Activated T-cell treated with anti-CD3 and anti-CD28 coated beads, Interleukin-2, amount 50 U/mL, for 24 hours (primary cell): ENCODE measurements at places on chromosomes 7 and 10.

- H3K4me3 ChIP-seq, result no peak overlapping the region
- no peaks in the 10 kb centered on the region for H3K4me1 ChIP-seq
- no peak for DNase-seq
Observed at GRCh38 chr7:111855161-111855841, 293.0 kb upstream of the IMMP2L start.

GRCh38 chr10:100909501-100910263 is 3.1 kb upstream of the SLF2 start:
- H3K27me3 ChIP-seq, result no peaks in the 10 kb centered on the region
- H3K4me1 ChIP-seq, result peaks cover 40% of the 10 kb centered on the region
- DNase-seq, result no peak
- H3K36me3 ChIP-seq, result peaks cover 17% of the 10 kb centered on the region
- H3K27ac ChIP-seq, result no peak overlapping the region
- no peak overlapping the region for H3K4me3 ChIP-seq

DNA sequence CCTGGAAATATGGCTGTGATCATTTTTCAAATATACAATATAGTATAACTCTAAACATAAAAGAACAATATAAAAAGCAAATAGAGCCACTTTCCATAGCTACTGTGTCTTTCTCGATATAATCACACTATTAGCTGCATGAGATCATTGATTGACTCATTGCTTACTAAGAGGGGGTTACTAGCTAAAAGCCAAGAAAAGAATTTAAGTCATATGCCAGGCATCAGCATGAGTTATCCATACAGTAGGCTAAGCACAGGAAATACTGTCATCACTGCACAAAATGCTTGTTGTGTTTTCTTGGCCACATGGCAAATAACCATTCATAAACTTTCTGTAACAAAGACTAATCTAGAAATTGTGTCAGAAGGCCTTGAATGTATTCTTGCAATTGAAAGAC is 18.8 kb upstream of the ABCB5 start:
- DNase-seq, result no peak
- H3K4me1 ChIP-seq, result peaks cover 5% of the 10 kb centered on the region
- H3K36me3 ChIP-seq, result no peaks in the 10 kb centered on the region
- H3K27me3 ChIP-seq, result peaks cover 22% of the 10 kb centered on the region

DNA sequence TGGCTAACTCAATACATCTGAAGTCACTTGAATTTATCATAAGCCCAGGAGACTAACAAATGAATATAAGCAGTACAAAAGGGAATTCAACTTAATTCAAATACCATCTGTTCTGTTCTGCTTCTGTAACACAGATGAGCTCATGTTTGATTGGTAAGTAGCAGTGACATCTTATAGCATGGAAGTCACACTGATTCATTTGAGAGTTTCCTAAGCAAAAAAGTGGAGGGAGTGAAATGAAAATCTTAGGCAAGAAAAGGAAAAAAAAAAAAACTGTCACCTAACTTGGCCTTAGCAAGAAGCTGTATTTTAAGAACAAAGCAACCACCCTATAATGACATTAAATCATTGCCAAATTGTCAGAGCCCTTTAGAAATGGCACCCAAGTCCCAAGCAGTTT is 49.5 kb downstream of the SMURF1 start:
- peaks cover 45% of the 10 kb centered on the region for H3K4me1 ChIP-seq
- no peak overlapping the region for H3K4me3 ChIP-seq
- no peak for DNase-seq
- H3K27ac ChIP-seq, result no peak overlapping the region
- H3K36me3 ChIP-seq, result peaks cover 22% of the 10 kb centered on the region

GRCh38 chr7:114942446-114943175 is 20.7 kb downstream of the MDFIC start:
- H3K36me3 ChIP-seq, result peaks cover 85% of the 10 kb centered on the region
- no peaks in the 10 kb centered on the region for H3K27me3 ChIP-seq
- H3K27ac ChIP-seq, result peak overlapping the region; percentile 71
- peaks cover 86% of the 10 kb centered on the region for H3K4me1 ChIP-seq

DNA sequence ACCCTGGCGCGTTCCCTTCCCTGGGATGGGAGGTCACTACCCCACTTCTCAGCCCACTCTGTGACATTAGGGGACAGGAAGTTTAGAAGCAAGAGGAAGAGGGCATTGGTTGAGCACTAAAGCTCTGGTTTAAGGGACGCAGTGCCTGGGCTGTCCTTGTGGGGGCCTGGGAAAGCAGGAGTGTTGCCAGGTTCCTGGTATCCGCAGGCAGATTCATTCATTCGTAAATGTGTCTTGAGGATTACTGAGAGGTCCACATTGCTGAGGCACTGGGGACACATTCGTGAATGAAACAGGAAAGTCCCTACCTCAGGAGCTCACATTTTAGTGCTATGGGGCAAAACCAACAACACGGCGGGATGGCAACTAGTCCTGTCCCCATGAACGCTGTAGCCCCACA is 69.4 kb downstream of the COL13A1 start:
- H3K27me3 ChIP-seq, result peaks cover 4% of the 10 kb centered on the region
- no peak overlapping the region for H3K27ac ChIP-seq
- no peak overlapping the region for H3K4me3 ChIP-seq

DNA sequence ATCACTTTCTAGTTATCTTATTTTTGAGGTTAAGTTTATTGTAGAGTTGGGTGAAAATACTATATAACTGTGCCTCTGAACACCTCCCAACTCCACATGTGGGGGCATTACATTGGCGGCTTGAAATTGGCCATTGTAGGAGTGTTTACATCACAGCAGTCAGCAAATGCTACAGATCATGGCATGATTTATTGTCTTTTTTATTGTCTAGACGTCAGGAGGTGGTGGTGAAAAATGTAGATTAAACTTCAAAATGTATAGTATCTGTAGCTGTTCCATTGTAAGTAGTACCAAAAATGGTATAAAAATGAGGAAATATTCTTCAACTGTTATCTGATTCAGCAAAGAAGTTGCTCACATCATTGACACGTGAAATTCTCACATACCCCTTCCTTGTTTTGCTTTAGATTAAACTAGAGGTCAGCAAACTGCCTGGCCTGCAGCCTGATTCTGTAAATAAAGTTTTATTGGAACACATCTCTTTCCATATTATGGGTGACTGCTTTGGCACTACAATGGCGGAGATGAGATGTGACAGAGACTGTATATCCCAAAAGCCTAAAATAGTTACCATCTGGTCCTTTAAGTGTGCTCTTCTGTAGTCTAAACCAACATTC is 35.0 kb downstream of the TAF3 start:
- no peaks in the 10 kb centered on the region for H3K27me3 ChIP-seq
- peaks cover 31% of the 10 kb centered on the region for H3K36me3 ChIP-seq
- no peak for DNase-seq
- peaks cover 39% of the 10 kb centered on the region for H3K4me1 ChIP-seq

DNA sequence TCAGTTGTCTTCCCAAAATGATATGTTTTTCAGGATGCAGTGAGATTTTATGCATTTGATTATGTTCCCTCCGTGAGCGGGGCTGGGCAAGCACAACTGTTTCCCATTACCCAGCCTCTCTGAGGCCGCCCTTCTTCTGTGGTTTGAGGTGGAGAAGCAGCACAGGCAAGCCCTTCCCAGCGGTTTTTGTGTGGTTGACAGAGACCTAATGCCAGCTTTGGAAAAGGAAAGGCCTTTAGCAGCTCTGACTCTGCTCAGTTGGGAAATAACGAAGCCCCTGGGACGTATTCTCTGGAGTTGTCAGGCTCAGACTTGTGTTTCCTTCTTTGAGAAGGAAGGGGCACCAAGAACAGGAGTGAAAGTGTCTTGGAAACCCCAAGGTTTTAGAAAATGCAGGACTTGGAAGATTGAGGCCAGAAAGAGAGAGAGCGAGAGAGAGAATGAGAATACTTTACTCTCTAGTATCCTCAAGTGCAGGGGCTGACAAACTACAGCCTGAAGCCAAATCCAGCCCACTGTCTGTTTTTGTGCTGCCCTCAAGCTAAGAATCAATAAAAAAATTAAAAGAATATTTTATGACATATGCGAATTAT is 20.6 kb upstream of the PDCD4 start:
- H3K27ac ChIP-seq, result peak overlapping the region; percentile 22
- H3K27me3 ChIP-seq, result no peaks in the 10 kb centered on the region
- no peak for DNase-seq
- H3K36me3 ChIP-seq, result no peaks in the 10 kb centered on the region

DNA sequence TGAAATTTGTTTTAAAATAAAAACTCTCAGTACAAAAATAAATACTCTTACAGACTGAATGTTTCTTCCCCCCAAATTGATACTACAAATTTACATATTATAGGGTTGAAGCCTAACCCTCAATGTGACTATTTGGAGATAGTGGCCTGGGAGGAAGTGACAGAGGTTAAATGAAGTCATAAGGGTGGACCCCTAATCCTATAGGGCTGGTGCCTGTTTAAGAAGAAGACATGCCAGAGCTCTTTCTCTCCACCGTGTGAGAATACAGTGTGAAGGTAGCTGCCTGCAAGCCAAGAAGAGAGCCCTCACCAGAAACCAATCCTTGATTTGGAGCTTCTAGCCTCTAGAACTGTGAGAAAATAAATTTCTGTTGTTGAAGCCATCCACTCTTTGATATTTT is 67.6 kb downstream of the MCU start:
- H3K27ac ChIP-seq, result no peak overlapping the region
- H3K4me3 ChIP-seq, result no peak overlapping the region
- DNase-seq, result no peak
- H3K36me3 ChIP-seq, result peaks cover 15% of the 10 kb centered on the region

- DNase-seq, result peak; percentile 38
- H3K36me3 ChIP-seq, result no peaks in the 10 kb centered on the region
- peaks cover 23% of the 10 kb centered on the region for H3K4me1 ChIP-seq
- H3K27me3 ChIP-seq, result peaks cover 93% of the 10 kb centered on the region
- no peak within 1 kb of the TSS for H3K27ac ChIP-seq
Observed at GRCh38 chr10:69573056-69573806, at the start of gene NEUROG3. Gene NEUROG3, minus strand, starts transcription at chr10:69573422. Its CDS starts 379 bp downstream, at chr10:69573043.

GRCh38 chr7:4641091-4641666 is 40.9 kb upstream of the FOXK1 start:
- peaks cover 15% of the 10 kb centered on the region for H3K4me1 ChIP-seq
- H3K27me3 ChIP-seq, result no peaks in the 10 kb centered on the region
- H3K27ac ChIP-seq, result peak overlapping the region; percentile 73
- H3K4me3 ChIP-seq, result peak overlapping the region; percentile 76
- H3K36me3 ChIP-seq, result peaks cover 8% of the 10 kb centered on the region

GRCh38 chr10:1213252-1214070 is 157.3 kb downstream of the WDR37 start:
- H3K36me3 ChIP-seq, result no peaks in the 10 kb centered on the region
- DNase-seq, result no peak
- H3K27ac ChIP-seq, result no peak overlapping the region
- H3K4me1 ChIP-seq, result no peaks in the 10 kb centered on the region
- no peaks in the 10 kb centered on the region for H3K27me3 ChIP-seq

GRCh38 chr7:74355091-74355490 is 65.9 kb downstream of the CLIP2 start:
- no peak for DNase-seq
- no peaks in the 10 kb centered on the region for H3K27me3 ChIP-seq
- no peak overlapping the region for H3K27ac ChIP-seq
- H3K4me1 ChIP-seq, result no peaks in the 10 kb centered on the region
- H3K4me3 ChIP-seq, result no peak overlapping the region

DNA sequence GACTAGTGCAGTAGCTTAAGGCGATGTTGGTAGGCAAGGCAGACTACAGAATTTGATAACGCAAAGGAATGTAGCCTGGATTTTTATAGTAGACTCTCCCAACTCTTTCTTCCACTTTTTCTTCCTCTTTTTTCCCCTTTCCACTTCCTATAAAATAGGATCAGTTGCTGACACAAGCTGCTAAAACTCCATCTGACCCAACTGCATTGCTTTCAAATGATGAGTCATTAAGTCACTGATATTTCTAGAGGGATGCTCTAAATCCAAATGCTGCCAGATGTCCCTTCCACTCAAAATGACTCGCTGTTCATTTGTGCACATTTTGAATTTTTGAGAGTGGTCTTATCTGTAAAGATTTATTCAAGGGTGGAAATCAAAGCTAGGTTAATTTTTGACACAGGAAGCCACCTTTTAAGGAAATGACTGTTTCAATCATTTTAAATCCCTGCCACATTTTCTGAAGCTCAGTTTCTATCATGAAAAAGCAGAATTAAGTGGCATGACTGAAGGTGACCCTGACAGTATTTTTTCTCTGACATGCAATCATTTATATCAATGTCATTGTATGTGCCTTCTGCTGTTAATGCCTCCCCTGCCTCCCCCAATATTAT is 25.8 kb upstream of the SFMBT2 start:
- H3K27me3 ChIP-seq, result no peaks in the 10 kb centered on the region
- H3K4me1 ChIP-seq, result peaks cover 3% of the 10 kb centered on the region
- no peaks in the 10 kb centered on the region for H3K36me3 ChIP-seq
- H3K27ac ChIP-seq, result no peak overlapping the region
